ENCODE measurements at places on chromosomes 7 and 10.

DNA sequence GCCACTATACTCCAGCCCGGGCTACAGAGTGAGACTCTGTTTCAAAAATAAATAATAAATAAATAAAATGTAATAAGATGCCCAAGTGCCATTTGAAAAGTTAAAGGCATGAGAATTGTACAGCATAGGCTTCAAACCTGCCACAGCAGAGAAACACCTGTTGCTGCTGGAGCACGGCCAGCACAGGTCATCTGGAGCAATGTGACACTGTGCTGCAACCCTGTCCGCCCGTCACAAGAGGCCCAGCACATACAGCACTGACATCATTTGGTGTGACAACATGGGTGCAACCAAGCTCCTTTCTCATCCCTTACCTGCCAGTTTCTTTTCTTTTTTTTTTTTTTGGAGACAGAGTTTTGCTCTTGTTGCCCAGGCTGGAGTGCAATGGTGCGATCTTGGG is 1.3 kb downstream of the RFC2 start:
- DNase-seq = no peak

GRCh38 chr10:33237736-33238624 is 96.5 kb downstream of the NRP1 start:
- DNase-seq = no peak

DNA sequence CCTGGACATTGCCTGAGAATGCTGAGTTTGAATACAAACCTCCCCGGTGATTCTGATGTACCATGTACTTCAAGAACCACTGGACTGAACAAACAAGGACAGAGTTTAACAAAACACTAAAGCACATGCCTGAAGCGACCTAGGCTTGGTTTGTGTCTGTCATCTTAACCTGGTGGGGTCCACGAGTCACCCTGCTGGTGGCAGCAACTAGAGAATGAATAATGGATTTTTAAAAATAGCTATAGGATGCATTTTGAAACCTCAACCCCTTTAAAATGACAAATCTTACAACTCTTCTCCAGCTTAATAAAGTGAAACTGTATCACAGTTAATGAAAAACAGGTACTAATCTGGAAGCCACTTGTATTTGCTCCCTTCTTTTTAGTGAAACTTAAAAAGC is 25.2 kb downstream of the CDHR3 start:
- DNase-seq = no peak

GRCh38 chr10:65496541-65496940 is 1429.3 kb upstream of the LRRTM3 start:
- DNase-seq = no peak

DNA sequence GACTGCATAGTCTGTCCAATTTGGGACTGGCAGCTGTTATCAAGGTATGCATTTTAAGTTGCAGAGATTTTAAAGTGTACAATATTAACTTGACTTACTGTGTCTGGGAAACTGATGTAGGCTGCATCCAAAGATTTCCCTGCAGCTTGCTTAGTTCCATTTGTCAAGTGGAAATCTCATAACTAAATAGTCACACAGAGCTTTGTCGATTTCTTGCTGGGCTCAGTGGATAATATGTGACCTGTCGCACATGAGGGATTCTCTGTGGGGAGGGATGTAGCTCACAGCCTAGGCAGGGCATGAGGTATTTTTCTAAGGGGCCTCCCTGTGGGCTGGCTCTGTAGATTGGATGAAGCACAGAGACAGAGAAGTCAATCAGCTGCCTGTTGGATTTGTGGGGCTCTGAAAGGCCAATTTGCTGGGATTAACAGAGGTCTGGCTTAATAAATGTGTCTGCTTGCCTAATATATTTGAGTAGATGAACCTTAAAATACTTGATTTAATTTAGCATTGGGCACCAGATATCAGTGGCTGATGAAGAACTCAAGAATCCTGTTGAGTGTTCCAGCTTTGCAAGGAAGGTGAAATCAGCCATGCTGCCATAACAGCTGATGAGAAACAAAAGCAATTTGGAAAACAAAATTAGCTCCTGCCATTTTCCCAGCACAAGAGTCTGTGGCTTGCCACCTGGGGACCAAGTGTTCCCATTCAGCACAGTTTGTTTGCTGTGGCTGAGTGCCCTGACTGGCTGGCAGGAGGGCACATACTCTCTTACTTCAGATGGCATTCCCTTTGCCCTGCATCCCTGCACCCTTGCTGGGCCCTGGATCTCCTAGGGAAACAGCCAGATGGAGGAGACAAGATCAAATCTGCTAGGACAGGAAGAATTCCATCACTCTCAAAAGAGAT is 598.5 kb downstream of the SORCS3 start:
- no peak for DNase-seq

DNA sequence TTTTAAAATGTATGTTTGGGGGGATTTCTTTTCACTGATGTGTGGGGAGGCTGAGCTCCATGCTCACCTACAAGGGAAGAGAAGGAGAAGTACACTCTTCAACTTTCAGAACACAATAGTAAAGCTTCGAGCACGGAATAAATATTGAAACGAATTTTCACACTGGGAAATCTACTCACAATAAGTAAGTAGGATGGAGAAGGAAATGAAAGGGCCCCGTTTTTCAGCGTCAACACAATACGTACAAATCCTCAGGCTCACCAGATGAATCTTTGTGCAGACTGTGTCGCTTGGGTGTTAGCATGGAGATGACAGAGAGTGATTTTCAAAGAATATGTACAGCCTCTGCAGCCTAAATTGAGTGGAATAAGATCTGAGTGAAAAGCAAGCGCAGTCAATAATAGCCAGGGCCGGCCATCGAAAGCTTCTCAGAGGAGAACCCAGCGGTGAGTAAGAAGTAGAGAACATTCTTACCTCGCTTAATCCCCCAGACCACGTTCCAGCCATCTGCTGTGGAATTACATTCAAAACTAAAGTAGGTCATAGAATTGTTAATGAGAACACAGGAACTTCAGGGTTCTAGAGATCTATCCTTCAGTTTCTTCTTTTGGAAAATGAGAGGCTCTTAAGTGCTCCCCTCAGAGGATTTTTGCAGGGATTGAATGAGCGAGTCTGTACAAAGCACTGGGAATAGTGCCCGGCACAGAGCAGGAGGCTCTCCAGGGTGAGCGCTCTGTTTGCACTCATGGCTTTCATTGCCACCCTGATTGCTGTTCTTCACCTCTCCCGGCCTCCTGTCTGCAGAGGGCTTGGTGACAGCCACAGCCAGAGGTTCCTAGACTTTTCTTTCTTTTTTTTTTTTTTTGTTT is 292.8 kb downstream of the SFMBT2 start:
- no peak for DNase-seq

DNA sequence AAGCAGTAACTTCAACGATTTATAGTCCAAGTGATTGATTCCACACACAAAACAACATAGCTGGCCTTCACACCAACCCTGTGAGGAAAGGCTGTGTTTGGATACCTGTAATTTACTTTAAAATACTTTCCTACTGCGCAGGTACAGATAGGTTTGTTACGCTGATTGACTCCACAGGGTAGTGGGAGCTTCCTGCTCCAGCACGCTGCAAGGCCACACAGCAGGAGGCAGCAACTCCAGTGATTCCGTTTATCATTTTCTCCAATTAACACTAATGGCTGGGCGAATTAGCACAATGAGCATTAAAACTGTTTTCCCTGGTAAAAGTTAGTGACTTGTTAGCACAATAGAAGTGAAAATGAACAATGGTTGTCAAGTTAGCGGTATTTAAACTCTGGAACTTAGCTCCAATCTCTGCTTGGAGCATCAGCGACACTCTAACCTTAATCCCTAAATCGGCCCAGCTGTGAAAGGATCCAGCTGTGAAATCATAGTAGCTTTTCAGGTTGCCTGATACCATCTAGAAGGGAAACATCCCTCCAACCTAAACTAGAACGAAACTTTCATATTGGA is 959 bp downstream of the DCLRE1C start:
- no peak for DNase-seq

DNA sequence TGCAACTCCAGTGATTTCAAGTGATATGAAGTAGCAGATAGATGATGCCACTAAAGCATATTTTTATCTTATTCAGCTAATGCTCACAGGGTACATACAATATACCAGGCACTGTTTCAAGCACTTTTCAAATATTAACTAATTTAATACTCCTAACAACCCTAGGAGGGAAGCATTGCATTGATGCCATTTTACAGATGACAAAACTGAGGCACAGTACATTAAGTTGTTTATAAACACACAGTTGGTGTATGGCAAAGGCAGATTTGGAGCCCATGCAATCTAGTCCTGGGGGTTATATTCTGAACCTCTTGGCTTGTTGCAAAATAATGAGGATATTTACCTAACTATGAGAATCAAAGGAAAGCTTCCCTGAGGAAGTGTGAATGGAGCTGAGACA is 371.0 kb downstream of the SFMBT2 start:
- no peak for DNase-seq

GRCh38 chr7:70619130-70619529 is 512.8 kb upstream of the GALNT17 start:
- no peak for DNase-seq

GRCh38 chr7:30027740-30028215 is 434 bp upstream of the PLEKHA8 start:
- DNase-seq = no peak
